Naive B cell (primary cell): ENCODE measurements at places on chromosomes 11 and 22.

DNA sequence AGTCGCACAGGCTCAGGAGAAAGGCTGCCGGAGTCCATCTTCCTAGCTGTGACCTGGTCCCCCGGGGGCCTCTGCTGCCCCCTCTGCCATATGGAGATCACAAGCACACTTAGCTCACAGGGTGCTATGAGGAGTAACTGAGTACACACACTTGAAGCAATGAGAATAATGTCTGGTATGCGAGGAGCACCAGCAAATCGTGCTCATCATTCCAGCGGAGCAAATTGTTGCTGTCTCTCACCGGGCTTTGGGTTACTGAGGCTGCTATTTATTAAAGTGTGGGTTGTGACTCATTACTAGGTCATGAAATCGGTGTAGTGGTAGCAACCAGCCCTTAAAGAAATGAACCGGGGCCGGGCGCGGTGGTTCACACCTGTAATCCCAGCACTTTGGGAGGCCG lies 48.1 kb upstream of the EIF3D start:
- H3K4me3 ChIP-seq = no peak overlapping the region
- H3K27ac ChIP-seq = no peak overlapping the region
- DNase-seq = no peak
- H3K36me3 ChIP-seq = no peaks in the 10 kb centered on the region

DNA sequence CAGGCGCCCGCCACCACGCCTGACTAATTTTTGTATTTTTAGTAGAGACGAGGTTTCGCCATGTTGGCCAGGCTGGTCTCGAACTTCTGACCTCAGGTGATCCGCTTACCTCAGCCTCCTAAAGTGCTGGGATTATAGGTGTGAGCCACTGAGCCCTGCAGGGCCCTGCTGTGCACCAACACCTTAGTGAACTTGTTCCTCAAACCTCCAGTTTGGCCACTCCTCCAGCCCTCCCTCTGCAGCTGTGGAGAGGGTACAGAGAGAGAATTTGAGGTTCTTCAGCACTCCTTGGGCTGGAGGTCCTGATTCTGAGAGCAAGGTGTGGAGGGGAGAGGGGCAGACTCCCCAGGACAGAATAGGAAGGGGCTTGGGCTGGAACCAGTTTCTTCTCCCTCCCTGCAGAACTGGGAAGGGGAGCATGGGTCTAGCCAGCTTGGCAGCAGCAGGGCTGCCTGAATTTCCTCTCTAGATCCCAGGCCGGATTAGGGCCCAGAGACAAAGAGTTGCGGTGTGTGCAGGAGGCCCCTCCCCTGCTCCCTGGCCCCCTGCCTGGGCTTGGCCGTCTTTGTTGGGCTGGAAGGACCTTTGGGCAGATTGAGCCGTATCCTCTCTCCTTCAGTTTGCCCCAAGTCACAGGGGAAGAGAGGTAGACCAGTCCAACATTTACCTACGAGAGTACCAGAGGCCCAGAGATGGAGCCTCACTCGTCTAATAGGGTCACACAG lies 2.3 kb upstream of the PEX16 start:
- H3K4me3 ChIP-seq = peak overlapping the region; percentile 97
- H3K27ac ChIP-seq = no peak overlapping the region
- H3K4me1 ChIP-seq = peaks cover 75% of the 10 kb centered on the region
- no peak for DNase-seq

GRCh38 chr22:21624880-21625791 lies 4.7 kb downstream of the YDJC start:
- H3K4me1 ChIP-seq = peaks cover 58% of the 10 kb centered on the region
- no peak overlapping the region for H3K4me3 ChIP-seq
- no peaks in the 10 kb centered on the region for H3K27me3 ChIP-seq
- H3K27ac ChIP-seq = peak overlapping the region; percentile 85

DNA sequence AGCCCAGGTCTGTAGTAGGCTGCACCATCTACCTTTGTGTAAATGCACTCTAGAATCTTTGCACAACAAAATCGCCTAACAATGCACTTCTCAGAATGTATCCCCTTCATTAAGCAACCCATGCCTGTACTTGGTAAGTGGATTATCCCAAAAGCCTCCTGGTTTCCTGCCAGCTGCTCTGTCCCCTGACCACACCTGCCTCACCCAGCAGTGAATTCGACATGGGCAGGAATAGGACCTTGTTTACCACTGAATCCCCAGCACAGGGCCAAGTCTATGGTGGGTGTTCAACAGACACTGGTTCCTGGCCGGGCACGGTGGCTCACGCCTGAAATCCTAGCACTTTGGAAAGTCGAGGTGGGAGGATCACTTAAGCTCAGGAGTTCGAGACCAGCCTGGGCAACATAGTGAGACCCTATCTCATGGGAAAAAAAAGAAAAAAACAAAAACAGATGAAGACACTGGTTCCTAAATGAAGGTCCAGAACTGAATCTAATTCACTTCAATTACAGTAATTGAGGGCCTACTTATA lies 5.1 kb upstream of the SYCE3 start:
- H3K36me3 ChIP-seq = no peaks in the 10 kb centered on the region
- no peaks in the 10 kb centered on the region for H3K27me3 ChIP-seq
- H3K4me3 ChIP-seq = no peak overlapping the region
- H3K27ac ChIP-seq = no peak overlapping the region
- DNase-seq = no peak
- peaks cover 21% of the 10 kb centered on the region for H3K4me1 ChIP-seq

GRCh38 chr11:100980156-100980555 lies 149.5 kb downstream of the PGR start:
- peaks cover 8% of the 10 kb centered on the region for H3K36me3 ChIP-seq
- H3K27ac ChIP-seq = no peak overlapping the region
- peaks cover 7% of the 10 kb centered on the region for H3K4me1 ChIP-seq
- H3K27me3 ChIP-seq = no peaks in the 10 kb centered on the region
